ENCODE measurements at places on chromosomes 16 and 17. TPM values are rescaled to one million over a fixed set of nuclear protein-coding genes. Genes with fewer than 3 reads are reported as not detected.

DNA sequence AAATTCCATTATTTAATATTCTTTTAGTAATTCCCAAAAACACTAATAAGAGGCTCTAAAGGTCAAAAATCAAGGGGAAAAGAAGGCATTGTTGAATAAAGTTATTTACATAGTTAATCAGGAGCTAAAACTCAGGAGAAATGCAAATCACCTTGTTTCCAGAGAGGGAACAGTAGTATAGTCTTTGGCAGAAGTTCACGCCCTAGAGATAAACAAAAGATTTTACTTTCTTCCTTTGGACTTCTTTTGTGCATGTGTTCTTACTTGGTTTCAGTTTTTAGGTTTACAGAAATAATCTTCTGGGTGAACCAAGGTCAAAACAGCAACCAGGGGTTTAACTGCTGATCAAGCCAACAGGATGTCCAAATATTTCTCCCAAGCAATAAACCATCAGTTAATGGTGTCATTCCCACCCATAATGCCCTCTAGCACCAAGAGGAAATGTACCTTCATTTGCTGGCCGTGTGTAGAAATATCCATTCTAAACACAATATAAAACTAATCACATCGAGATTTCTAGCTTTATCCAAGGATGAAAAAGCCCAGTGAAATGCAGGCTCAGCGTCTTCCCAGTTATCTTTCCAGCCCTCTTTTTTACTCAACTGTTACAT is 518.8 kb upstream of the SOX9 start:
- no peak overlapping the region for H3K4me3 ChIP-seq
- no peaks in the 10 kb centered on the region for H3K27me3 ChIP-seq
- no peaks in the 10 kb centered on the region for H3K36me3 ChIP-seq

DNA sequence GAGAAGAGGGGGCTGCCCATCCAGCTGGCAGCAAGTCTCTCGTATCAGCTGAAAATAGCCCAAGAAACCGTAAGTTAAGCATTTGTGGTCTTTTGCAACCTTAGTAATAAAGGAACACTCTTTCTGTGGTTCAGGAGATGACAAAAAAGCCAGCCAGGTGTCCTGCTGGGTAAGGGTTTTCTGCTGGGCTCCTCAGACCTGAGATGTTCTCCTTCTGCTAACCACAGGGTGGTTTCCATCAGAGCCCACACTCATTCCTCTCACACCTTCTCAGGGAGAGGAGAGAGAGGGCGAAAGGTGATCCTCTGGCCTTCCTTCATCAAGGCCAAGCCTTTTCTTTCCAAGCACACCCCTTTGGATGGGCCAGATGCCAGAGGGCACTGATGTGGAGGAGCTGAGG is 70.7 kb downstream of the TEX14 start:
- H3K27me3 ChIP-seq = no peaks in the 10 kb centered on the region
- no peaks in the 10 kb centered on the region for H3K36me3 ChIP-seq
- no peak overlapping the region for H3K4me3 ChIP-seq
- H3K27ac ChIP-seq = no peak overlapping the region

GRCh38 chr17:74603746-74604145 is 11.7 kb upstream of the CD300LD start:
- DNase-seq = no peak
- no peak overlapping the region for H3K4me3 ChIP-seq
- H3K4me1 ChIP-seq = no peaks in the 10 kb centered on the region

DNA sequence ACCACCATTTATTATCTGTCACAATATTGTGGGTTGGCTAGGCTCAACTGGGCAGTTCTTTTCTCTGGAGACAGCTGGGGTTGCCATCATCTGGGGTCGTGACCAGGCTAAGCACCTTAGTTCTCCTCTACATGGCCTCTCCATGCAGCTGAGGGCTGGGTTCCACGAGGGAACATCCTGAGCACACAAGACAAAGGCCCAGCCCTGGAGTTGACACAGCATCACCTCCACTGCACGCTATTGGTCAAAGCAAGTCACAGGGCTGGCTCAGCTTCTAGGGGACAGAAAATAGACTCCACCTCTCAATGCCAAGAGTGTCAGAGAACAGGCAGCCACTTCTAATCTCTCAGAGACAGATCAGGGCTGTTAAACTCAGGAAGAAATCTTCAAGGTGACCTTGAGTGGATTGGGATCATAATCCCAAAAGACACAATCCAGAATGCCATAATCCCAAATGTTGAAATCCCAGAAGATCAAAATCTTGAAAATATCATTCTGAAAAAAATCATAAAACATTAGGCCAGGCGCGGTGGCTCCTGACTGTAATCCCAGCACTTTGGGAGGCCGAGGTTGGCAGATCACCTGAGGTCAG is 13.0 kb upstream of the USP10 start:
- no peak overlapping the region for H3K4me3 ChIP-seq
- no peak for DNase-seq
- no peaks in the 10 kb centered on the region for H3K4me1 ChIP-seq
- H3K27ac ChIP-seq = no peak overlapping the region
- no peaks in the 10 kb centered on the region for H3K36me3 ChIP-seq

DNA sequence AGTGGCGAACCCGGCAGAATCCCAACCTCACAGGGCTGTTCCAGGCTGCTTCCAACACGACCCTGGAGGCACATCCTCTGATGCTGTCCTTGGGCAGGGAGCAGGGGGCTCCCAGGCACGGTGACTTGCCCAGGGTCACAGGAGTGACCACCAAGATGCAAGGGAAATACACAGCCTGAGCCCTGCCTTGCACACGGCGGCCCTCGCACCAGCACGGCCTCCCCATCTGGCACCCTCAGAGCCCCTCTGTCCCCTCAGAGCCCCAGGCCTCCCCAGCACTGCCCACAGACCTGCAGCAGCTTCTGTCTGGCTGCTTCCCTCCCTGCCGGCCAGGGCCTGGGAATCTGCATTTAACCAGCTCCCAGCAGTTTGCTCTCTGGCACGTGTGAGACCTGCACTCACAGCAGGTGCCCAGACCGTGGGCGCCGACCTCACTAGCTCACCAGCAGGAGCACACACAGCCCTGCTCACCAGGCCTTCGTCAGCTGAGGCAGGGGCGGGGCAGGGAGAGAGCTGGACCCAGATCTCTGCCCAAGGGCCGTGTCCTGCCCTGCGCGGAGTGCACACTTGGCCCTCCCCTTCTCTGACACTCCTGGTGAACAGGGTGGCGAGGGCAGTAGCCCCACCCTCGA is 29.7 kb upstream of the ZC3H18 start:
- H3K27ac ChIP-seq = no peak overlapping the region
- DNase-seq = no peak
- H3K36me3 ChIP-seq = no peaks in the 10 kb centered on the region
- H3K4me3 ChIP-seq = no peak overlapping the region

DNA sequence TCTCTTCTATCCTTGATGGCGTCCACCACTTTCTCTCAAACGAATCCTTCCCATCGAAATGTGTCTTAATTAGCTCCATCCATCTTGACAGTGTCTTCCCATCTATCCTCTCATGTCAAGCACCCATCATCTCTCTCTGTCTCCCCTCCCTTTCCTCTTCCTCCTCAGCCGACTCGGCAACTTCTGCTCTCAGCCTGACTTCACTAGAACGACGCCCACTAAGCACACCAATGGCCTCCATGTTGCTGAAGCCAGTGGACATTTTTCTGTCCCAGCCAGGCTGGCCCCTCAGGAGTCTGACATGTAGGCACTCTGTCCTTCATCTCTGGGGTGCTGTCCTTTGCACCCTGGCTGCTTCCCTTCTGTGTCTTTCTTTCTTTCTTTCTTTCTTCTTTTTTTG is 2.5 kb upstream of the SPATA20 start:
- no peak overlapping the region for H3K4me3 ChIP-seq
- no peaks in the 10 kb centered on the region for H3K36me3 ChIP-seq
- peaks cover 28% of the 10 kb centered on the region for H3K4me1 ChIP-seq
- DNase-seq = no peak

DNA sequence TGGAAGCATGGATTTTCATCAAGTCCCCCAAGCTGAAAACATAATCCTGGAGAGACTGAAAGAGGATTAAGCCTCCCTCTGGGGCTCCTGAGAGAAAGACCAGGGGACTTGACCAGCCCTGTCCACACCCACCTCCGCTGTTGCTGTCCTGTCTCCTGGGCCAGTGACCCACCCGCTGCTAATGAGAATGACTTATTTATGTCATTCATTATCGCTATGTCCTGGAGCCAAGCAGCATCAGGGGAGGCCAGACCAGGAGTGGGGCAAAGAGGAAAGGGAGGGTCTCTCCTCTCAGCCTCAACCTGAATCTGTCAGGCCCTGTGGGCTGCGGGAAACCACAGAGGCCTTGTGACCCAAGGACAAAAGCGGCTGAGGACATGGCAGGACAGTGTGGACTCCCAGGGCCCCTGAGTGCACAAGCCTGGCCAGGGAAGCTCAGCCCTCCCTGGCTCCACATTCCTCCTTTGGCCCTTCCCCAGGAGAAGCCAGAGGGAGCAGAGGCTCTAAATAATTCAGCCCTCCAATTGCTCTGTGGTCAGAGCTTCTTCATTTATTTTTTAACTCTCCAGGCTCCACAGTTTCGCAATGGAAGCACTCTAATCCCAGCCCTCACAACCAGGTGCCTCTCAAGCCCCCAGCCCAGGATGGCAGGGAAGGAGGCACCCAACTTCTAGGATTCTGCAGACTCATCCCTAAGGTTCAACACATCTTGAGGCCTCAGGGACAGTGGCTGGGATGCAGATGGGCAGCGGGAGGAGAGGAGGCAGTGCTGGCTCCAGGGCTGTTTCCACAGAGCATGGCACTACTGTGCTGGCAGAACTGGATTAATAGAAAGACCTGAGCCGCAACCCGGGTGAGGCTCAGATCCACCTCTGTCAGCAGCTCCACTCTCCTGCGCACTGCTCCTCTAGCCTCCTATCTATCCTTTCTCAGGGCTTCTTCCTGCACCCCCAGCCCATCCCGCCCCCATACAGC is 19.1 kb downstream of the CUEDC1 start:
- no peak overlapping the region for H3K4me3 ChIP-seq
- peak; percentile 81 for DNase-seq
- no peaks in the 10 kb centered on the region for H3K27me3 ChIP-seq
- no peaks in the 10 kb centered on the region for H3K36me3 ChIP-seq
- peaks cover 90% of the 10 kb centered on the region for H3K4me1 ChIP-seq
- H3K27ac ChIP-seq = peak overlapping the region; percentile 92

DNA sequence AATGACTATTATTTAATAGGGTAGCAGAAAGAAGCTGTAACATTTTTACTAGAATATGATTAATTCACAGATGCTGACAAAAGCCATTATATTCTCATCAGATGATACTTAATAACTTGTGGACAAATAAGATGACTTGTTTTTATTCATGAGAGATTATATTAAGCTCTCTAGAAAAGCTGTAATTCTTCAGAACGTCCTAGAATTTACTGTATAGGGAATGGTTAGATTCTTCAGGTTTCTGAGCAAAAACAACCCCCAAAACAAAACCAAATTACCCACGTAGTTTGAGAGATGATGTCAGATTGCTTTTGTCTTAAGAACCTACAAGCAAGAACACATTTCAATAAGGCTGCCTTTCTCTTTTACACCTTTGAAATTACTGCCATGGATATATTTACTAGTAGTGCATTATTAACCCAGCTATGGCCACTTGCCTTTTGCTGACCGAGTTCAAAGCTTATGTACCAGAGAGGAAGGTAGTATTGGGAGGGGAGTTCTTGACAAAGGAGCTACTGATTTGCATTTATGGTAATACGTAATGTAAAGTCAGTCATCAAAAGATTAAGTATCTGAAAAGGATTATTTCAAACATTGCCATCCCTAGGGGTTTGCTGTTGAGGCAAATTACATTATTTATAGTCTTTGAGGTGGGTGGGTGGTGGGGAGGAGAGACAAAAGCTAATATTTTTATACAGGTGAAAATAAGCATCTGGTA is 51.7 kb downstream of the NLK start:
- no peaks in the 10 kb centered on the region for H3K27me3 ChIP-seq
- H3K36me3 ChIP-seq = no peaks in the 10 kb centered on the region
- peaks cover 16% of the 10 kb centered on the region for H3K4me1 ChIP-seq
- H3K27ac ChIP-seq = no peak overlapping the region
- H3K4me3 ChIP-seq = no peak overlapping the region

DNA sequence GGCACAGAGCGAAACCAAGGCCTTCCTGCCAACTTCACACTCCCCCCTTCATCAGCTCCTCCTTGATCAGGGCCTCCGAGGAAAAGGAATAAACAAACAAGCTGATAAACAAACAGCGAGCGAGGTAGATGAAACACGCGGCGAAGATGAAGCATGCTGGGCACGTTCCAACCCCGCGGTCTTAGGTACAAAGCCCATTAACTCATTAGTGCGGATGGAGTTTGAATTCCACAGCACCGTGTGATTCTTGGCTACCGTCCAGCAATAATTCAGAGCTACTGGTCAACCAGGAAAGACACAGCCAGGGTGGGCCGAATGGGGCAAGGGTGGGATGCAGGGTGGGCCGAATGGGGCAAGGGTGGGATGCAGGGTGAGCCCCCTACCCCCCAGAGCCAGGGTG is 67.3 kb downstream of the RBFOX3 start:
- H3K27me3 ChIP-seq = peaks cover 2% of the 10 kb centered on the region
- no peaks in the 10 kb centered on the region for H3K36me3 ChIP-seq
- no peaks in the 10 kb centered on the region for H3K4me1 ChIP-seq
- DNase-seq = no peak
- H3K4me3 ChIP-seq = no peak overlapping the region
- no peak overlapping the region for H3K27ac ChIP-seq

DNA sequence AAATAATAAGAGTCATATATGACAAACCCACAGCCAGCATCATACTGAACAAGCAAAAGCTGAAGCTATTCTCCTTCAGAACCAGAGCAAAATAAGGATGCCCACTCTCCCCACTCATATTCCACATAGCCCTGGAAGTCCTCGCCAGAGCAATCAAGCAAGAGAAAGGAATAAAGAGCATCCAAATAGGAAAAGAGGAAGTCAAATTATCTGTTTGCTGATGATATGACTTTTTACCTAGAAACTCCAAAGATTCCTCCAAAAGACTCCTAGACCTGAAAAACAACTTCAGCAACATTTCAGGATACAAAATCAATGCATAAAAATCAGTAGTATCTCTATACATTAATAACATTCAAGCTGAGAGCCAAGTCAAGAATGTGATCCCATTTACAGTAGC is 217.5 kb downstream of the ABCC12 start:
- H3K27ac ChIP-seq = no peak overlapping the region
- no peak overlapping the region for H3K4me3 ChIP-seq

DNA sequence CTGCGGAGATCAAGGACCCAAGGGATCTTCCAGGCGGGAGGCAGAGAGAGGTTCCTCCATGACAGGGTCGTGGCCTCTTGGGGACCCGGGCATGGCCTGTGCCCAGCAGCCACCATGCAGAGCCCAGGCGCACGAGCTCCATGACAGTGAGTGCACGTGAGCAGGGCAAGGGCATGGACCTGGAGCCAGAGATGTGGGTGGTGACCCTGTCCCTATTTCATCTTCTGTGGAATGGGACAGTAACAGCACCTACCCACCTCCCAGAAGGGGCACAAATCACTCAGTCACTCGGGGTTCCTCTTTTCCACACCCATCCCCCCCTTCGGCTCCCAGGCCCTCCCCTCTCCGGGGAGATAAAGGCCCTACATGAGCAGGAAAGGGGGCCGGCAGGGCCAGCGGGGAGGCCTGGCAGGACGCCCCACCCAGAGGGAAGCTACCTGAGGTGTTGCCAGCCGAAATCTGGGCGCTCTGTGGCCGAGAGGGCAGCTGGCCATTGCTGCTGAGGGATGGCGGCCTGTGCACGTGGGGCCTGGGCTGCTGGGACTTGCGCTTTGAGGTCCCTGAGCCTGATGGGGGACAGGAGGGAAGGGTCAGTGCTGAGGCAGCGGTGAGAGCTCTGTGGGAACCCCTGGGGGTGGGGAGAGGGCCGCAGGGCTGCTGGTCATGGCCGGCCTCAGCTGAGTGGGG is 10.4 kb downstream of the UBALD2 start:
- peak overlapping the region; percentile 90 for H3K27ac ChIP-seq
- no peaks in the 10 kb centered on the region for H3K36me3 ChIP-seq
- DNase-seq = no peak
- no peaks in the 10 kb centered on the region for H3K27me3 ChIP-seq
- H3K4me3 ChIP-seq = no peak overlapping the region
- H3K4me1 ChIP-seq = peaks cover 32% of the 10 kb centered on the region

Gene SNAI3
- 1.5 TPM for total RNA-seq

Gene NPIPB8
- total RNA-seq = not detected

Gene WSB1
- total RNA-seq = 23.0 TPM

Gene KRT23
- 0.42 TPM for total RNA-seq

Gene CCL4
- not detected for total RNA-seq

All from gastrocnemius medialis (tissue), 4 donors.